ENCODE measurements at places on chromosomes 3 and 15.

DNA sequence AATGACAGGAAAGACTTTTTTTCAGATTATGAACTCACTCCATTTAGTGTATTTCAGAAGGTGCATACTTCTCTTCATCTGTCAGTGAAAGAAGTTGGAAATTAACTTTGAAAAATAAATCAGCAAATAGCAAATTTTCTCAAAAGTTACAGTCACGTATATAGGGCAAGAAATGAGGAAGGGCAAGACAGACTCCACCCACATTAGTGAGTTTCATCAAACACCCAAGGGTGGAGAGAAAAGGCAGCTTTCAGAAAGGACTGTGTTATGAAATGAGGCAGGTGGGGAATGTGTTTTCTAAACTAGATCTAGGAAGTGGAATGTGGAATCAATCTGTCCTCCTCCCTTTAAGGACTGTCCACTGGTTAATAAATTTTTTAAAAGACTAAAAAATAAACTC, 2.9 kb downstream of the SLC22A13 start:
- DNase-seq: no peak

GRCh38 chr3:34109846-34110245, 311.4 kb downstream of the PDCD6IP start:
- no peak for DNase-seq

DNA sequence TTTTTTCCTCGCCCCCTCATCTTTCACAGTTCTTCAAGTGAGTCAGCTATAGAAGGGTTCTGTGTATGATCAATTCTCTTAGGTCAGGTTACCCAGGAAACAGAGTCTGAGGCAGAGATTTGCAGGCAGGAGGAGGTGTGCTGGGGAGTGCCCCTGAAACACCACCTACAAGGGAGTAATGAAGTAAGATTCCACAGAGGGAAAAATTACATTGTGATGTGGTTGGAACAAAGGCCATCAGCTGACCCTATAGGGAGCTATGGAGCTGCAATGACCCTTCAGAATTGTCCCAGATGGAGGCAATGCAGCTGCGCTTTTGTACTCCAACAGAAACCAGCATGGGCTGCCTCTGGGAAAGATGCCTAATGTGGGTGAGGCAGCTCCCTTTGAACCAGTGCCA, 142.2 kb upstream of the CNTN3 start:
- peak; percentile 82 for DNase-seq

- DNase-seq: peak; percentile 26
Measured at GRCh38 chr15:79769069-79769481, 127.7 kb downstream of the MTHFS start.

DNA sequence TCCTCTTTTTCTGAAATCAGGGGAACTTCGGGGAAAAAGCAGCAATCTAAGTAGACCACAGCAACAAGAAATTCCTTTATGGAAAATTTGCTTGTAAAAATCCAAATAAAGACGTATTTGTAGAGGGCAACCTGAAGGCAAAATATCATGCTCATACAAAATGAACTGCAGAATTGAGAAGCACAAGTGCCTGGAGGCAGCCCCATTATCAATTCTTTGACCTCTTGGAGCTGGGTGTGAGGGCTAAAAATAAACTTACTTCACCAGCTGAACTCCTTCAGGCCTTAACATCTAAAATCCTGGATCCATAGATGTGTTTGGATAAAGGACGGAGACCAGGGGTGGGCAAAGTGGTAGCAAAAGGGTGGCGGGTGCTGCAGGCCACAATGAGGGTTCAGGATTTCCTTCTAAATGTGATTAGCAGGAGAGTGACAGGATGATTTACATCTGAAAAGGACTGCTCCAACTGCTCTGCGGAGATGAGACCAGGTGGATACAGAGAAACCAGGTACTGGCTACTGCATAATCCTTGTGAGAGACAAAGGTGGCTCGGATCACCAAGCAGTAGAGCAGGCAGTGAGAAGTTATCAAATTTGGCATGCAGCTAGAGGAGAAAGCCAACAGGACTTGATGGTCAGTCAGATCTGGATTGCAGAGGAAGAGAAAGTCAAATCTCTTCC, 81.7 kb upstream of the TJP1 start:
- DNase-seq: no peak

DNA sequence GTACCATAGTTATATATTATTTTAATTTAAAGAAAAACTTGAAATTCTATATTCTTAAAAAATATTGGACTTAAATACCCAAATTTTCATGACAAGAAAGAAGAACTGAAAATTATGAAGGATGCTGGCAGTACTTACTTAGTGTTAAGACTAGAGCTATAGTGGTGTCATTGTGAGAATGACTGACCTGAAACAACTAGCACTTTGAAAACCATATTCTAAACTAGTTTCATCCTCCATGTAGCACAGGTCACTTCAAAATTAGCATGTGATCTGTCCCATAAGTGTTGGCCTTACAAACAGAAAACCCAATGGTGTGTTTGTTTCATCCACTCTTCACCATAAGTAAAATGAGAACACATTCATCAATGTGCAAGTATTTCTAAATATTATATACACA, 208.6 kb downstream of the ZIC4 start:
- no peak for DNase-seq

DNA sequence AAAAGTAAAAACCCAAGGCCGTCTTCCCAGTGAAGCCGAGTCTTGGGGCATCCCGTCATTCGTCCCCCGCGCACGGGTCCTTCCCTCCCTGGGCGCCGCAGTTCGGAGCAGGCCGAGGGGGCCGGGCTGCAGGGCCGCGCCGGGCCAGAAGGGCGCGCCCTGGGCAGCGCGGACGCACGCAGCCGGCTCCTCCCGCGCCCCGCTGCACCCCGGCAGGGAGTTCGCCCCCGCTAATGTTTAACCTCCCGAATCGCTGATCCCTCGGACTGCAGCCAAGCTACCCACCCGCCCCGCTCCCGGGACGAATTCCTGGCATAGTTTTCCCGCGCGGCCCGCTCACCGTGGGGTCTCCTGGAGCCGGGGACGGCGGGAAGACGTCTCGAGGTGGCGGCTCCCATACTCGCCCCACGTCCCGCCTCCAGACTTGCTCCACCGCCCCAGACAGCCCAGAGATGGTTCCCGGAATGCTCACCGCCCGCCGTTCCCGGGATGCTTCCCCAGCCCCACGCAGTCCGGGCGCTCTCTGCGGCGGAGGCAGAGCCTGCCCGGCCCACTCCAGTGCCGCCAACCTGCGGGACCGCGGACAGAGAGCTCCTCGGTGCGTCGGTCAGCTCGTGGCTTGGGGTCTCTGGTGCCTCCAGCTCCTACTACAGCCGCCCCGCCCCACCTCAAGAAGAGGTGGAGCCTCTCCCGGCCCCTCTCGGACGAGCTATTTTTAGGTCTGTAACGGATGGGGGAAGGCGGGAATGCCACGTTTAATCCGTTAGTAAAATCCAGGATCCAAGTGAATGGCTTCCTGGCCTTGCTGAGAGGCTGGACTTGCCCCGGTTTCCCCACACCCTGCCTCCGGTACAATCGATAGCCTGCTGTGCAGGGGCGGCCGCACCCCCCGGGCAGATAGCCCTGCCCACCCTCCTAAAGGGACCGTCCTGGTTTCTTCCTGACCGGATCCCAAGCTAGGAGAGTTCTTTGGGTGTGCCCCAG, at the start of gene DZIP1L:
Gene DZIP1L (minus strand): TSS at position 621 of the 984 bp plus-strand sequence. CDS start 11,637 bp downstream, outside the sequence.
- DNase-seq: peak; percentile 64

- DNase-seq: no peak
Measured at GRCh38 chr3:22939349-22939748, 263.8 kb upstream of the UBE2E2 start.

DNA sequence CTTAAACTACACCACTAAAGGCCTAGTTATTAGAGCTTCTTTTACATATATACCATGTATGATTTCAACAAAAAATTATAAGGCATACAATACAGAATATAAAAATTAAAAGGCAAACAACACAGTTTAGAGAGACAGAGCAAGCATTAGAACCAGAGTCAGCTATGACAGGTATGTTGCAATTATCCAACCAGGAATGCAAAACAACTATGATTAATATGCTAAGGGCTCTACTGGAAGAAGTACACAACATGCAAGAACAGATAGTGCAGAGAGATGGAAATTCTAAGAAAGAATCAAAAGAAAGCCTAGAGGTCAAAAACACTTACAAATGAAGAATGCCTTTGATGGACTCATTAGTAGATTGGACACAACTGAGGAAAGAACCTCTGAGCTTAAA, 39.6 kb downstream of the CCDC54 start:
- peak; percentile 49 for DNase-seq

DNA sequence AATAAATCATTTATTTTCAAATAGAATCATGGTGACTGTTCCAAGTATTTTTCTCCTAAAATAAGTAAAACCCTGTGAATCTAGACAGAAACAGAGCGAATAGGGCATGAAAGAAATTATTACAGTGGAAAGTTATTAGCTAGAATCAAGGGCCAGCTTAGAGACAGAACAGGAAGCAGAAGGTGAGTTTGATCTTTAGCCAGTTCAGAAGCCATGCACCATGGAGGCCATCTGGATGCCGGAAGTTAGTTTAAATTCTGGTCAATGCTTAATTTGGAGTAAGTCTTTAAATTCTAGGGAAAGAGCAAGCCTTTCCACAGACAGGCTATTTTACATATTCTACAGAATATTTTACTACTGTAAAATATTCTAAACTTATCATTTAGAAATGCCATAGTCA, 574.8 kb downstream of the CADM2 start:
- no peak for DNase-seq

- DNase-seq: peak; percentile 95
Measured at GRCh38 chr15:43218908-43219706, 1.7 kb downstream of the EPB42 start.

GRCh38 chr3:151859905-151860304, 13.5 kb upstream of the SUCNR1 start:
- no peak for DNase-seq

DNA sequence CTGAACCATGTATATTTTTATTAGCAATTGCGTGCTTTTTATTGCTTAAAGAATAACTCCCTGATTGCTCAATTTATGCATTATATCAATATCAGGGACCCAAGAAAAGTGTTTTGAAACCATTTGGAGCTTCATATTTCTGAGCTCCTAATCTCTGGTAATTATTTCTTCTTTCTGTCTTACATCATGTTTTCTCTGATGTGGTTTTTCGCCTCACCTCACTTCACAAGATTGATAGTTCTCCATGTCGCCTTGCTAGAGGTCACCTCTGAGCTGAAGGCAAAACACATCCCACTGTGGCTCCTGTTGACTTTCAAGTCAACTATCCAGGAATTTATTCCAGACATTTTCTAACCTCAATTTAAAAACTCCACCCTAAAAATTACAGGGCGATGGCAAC, 837.4 kb downstream of the CADM2 start:
- no peak for DNase-seq

GRCh38 chr3:94716326-94717018, 653.6 kb downstream of the NSUN3 start:
- no peak for DNase-seq

GRCh38 chr3:8201886-8202285, 299.7 kb upstream of the LMCD1 start:
- DNase-seq: no peak

- DNase-seq: no peak
Measured at GRCh38 chr3:38964204-38964603, 87.5 kb downstream of the SCN11A start.
